ENCODE measurements at places on chromosomes 6 and 20. TPM values are rescaled to one million over a fixed set of nuclear protein-coding genes. Genes with fewer than 3 reads are reported as not detected.

DNA sequence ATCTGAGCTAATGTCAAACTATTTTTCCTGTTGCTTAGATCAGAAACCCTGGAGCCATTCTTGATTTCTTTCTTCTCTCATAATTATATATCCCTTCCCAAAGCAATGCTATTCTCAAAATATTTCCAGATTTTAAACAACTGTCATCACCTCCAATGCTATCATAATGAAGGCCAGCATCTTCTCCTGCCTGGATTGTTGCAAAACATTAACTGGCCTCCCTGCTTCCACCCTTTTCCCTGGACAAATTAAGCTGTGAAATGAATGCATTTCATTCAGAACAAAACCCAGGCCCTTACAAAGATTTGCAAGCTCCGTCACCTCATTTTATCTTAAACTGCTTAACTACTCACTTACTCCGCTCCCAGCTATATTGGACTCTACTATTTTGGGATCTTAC is 535.3 kb upstream of the HS3ST5 start:
- H3K4me1 ChIP-seq, result no peaks in the 10 kb centered on the region
- no peaks in the 10 kb centered on the region for H3K36me3 ChIP-seq
- H3K27ac ChIP-seq, result no peak overlapping the region
- no peaks in the 10 kb centered on the region for H3K27me3 ChIP-seq
- H3K4me3 ChIP-seq, result no peak overlapping the region

DNA sequence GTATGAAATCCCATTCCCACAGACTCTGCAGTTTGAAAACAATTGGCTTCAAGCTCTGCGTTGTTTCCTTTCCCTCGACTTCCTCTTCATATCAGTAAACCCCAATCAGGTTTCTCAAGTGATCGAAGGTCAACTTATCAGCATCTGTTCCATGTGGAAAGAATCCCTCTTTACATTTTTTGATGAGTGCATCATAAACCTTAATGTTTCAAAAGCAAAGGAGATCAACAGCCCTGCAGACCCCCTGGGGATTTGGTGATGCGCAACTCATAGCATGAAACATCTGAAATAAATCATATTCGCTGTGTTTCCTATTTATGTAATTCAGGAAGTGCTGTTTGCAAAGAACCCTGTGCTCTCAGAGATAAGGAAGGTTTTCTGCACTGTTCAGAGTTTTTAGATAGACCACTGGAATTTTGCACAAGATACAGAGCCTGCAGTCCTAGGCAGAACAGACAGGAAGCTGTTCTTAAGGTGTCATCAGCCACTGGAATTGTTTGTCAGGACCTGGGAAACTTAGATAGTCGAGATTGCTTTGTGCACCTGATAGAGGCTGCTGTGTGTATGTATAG is 216.0 kb downstream of the HIVEP2 start:
- no peaks in the 10 kb centered on the region for H3K27me3 ChIP-seq
- H3K36me3 ChIP-seq, result no peaks in the 10 kb centered on the region
- no peak overlapping the region for H3K4me3 ChIP-seq

GRCh38 chr6:33762713-33763112 is 16.0 kb upstream of the IP6K3 start:
- H3K36me3 ChIP-seq, result no peaks in the 10 kb centered on the region
- H3K4me1 ChIP-seq, result peaks cover 26% of the 10 kb centered on the region
- DNase-seq, result no peak
- no peak overlapping the region for H3K4me3 ChIP-seq
- H3K27me3 ChIP-seq, result no peaks in the 10 kb centered on the region

The PNPLA1 gene
- total RNA-seq, result not detected

The BRPF3 gene
- total RNA-seq, result 29.1 TPM

The IRF4 gene
- total RNA-seq, result not detected

The EFCAB8 gene
- not detected for total RNA-seq

The B3GALT4 gene
- total RNA-seq, result 9.1 TPM

Data from heart left ventricle (tissue), 16 donors.